Stimulated activated CD8-positive, alpha-beta memory T cell treated with anti-CD3 and anti-CD28 coated beads, Interleukin-15, amount 100 ng/mL, for 48 hours (primary cell): ENCODE measurements at places on chromosomes 5 and 9.

DNA sequence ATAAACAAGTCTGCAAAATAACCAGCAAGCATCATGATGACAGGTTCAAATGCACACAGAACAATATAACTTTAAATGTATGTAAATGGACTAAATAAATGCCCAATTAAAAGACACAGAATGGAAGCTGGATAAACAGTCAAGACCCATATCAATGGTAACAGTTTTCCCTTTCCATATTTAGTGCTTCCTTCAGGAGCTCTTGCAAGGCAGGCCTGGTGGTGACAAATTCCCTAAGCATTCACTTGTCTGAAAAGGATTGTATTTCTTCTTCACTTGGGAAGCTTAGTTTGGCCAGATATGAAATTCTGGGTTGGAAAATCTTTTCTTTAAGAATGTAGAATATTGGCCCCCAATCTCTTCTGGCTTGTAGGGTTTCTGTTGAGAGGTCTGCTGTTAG is 120.2 kb upstream of the RASA1 start:
- DNase-seq: no peak

DNA sequence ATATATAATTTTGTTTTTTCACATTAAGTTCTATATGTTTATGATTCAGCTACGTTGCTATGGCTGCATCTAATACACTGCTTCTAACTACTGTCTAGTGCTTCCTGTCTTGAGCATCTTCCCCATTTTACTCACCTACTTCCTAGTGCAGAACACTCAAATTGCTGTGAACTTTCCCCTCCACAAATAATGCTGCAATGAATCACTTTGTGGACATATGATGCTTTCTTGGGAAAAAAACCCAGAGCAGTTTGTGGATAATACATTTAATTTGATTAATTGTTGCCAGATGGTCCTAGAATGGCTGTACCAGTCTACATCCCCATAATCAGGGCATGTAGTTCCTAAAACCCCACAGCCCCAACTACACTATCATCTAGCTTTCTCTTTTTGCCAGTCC is 18.5 kb downstream of the CD180 start:
- no peak for DNase-seq

- no peak for DNase-seq
Observed at GRCh38 chr5:139646912-139647505, 1.1 kb upstream of the CXXC5 start.

DNA sequence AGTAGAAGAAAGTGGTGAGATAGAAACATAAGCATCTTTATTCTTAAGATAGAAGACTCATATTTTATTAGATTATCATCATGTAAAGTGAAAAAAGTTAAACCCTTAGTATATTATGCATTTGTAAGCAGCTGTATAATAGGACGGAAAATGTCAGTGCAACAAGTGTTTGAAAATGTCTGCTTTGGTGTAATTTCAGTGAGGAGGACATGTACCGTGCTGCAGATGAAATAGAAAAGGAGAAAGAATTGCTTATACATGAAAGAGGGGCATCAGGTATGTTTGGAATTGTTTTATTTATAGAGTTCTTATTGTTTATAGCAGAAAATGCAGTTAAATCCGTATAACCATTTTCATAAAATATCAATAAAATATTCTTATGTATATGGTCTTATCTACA is 8.9 kb downstream of the OTULIN start:
- no peak for DNase-seq

DNA sequence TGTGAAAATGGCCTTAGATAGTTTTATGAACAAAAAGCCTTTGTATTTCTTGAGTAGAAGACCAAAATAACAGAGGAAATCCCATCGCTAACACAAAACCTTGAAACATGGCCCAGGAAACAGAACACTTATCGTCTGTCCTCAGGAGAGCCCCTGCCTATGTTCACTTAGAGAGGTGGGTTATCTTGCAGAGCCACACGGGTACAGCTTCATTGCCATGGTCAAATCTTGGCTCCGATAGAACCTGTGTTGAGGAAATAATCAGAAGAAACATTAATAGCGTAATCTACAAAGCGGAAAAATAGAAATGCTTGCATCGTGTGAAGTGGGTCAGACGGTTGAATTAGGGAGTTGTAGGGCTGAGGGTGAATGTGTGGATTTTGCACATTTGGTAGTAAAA is 216.1 kb downstream of the MAST4 start:
- DNase-seq: no peak

- DNase-seq: no peak
Observed at GRCh38 chr5:9115093-9115492, 430.8 kb downstream of the SEMA5A start.

DNA sequence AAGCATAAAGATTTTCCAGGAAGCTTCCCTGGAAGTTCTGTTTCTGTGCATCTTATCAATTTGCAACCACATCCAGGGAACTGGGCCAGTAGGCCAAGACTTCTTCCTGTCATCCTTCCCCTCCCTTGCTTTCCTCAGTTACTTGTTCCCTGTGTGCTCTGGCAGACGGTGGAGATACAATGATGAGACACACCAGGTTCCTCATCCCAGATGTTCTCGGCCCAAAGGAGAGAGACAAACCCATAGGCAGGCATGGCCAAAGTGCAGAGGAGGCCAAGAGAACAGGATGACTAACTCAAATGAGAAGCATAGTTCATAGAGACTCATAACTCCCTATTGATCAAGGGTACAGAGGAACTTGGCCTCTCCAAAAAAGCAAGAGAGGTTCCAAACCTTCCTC is 652.6 kb downstream of the CCDC171 start:
- no peak for DNase-seq

DNA sequence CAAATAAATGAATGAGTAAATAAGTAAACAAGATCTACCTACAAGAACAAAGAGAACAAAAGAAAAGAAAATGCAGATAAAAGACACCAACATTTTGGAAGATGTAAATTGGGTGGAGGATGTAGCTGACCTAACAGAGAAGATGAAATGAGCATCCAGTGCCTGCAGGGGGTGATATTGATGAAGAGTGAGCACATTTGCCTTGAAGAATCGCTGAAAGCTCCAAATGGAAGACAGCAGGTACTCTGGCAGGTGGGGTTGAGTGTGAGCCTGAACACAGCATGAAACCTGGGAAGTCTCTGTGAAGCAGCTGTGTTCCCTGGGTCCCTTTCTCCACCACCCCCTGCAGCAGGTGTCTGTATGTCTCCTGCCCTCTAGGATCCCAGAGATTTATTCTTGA is 125.6 kb downstream of the NXNL2 start:
- no peak for DNase-seq

DNA sequence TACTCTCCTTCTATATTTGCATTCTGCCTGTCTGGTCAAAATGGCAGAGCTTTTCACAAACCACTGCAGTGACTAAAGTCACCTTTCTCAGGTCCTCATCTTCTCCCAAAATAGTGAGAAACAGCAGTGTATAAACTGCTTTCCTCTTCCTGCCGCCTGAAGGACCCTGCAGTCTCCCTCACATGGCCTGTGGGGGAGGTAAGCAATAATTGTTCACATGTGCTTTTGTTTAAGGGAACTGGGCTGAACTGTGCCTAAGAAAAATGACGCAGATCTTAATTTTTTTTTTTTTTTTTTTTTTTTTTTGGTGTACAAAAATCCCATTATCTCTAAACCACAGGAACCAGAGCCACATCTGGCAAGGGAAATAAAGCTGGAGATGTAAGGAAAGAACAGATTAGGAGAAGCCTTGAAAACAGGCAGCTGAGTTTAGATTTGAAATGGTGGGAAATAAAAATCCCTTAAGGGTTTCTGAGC is 131.7 kb upstream of the VLDLR start:
- DNase-seq: no peak

DNA sequence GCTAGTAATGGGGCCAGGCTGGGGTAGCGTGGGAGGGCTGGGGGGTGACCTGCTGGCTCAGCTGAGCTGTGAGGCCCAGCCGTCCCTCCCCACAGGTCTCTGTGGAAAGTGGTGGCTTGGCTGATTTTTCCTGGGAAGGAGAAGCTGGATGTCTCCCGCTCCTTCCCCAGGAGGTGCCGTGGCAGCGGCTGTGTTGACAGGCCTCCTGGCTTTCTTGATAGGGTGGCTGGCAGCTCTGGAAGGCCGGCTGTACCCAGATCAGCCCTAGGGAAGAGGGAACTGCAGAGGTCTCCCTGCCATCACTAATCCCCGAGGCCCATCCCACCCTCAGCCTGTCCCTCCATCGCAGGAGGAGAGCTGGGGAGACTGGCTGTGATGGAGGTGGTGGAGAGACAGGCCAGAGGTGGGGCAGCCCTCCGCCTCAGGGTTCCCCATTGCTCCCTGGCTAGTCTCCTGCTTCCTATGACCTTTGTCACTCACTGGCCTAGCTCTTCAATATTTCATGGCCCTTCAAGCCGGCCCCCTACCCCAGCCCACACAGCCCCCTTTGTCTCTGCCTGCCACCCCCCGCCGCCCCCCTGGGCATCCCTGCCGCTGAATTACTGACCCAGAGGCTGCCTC is 6.8 kb downstream of the CXXC5 start:
- no peak for DNase-seq

GRCh38 chr9:81653240-81653639 is 36.1 kb downstream of the TLE1 start:
- no peak for DNase-seq
